ENCODE measurements at places on chromosomes 2 and 18.

- no peak for DNase-seq
Observed at GRCh38 chr18:37306432-37306831, 259.2 kb downstream of the CELF4 start.

- DNase-seq, result no peak
Observed at GRCh38 chr2:38692636-38693318, 26.9 kb downstream of the GALM start.

DNA sequence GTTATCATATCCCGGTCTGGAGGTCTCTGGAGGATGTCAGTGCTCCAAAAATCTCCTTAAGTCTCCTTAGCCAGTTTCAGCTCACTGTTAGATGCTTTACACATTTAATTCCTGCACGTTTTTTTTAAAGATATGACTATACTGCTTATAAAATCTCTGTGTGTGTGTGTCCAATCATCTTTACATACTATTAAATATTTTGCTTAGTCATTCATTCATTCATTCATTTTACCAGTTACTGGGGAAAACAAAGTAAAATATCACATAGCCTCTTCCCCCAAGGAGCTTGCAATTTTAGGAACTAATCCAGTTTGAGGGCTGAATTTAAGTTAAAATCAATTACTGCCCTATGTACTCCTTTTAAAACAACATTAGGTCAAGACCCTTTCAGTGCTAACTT, 293.2 kb upstream of the LYPD1 start:
- no peak for DNase-seq

GRCh38 chr18:24817587-24818371, 357.3 kb downstream of the HRH4 start:
- DNase-seq, result no peak

All from HCEC 1CT (cell line).